ENCODE measurements at places on chromosomes 7 and 10.

DNA sequence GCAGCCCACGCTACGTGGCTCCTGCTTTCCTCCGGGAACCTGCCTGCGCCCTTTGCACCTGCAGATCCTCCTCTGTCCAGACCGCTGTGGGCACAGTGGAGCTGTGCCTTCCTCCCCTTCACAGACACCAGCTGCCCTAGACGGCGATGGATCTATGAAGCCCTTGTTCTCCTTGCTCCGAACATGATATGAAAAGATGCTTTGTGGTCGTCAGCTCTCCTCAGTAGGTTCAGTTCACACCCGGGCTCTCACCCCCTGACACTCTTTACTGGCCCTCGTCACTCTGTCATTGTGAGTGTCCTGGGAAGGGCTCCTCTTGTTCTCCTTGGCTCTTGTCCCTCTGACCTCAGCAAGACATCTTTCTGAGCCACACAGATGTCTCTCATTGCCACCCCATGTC lies 4.2 kb downstream of the ZNF488 start:
- DNase-seq = peak; percentile 92

DNA sequence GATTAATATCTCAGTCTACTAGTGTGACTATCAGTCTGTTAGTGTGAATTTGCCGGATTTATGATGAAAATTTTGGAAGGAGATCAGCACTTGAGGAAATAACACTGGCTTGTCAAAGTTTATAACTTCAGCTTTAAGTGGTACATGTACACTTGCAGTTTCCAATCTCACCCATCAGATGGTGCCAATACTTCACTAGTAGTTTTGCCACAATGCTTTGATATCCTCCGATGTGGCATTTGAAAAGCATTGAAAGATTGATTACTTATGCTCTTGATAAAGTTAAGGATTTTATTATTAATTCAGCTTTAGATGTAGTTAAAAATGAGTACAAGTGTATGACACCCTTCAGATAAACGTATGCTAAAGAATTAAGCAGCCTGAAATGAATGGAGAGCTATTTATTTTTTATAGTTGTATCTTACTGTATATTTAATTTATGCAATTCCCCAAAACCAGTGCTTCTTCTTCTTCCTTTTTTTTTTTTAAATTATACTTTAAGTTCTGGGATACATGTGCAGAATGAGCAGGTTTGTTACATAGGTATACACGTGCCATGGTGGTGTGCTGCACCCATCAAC lies 98.2 kb downstream of the ANLN start:
- DNase-seq = peak; percentile 80

DNA sequence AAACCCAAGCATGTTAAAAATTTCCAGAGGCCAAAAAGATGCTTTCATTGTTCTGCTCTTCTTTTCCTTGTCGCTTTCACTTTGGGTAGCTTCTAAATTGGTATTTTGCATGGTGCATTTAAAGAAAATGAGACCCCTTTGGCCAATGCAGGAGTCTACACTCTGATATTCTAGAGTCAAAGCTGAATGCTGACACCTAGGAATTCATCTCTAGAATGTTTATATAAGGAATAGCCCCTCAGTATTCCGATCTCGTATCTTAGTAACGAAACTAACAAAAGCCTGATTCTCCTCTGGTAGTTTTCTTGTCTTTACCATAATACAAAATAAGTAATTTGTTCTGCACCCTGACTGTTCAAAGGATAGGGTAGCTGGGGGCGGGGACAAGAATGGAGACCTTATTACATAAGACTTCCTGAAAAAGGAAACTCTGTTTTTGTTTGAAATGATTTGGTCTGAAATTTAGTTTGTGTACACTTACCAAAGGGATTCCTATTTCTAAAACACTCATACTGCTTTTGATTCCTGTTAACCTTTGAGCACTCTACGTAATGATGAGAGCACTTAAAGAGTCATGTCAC lies 17.1 kb downstream of the IKZF1 start:
- no peak for DNase-seq

- DNase-seq = no peak
Observed at GRCh38 chr7:27168265-27168947, 3.1 kb upstream of the HOXA9 start.

DNA sequence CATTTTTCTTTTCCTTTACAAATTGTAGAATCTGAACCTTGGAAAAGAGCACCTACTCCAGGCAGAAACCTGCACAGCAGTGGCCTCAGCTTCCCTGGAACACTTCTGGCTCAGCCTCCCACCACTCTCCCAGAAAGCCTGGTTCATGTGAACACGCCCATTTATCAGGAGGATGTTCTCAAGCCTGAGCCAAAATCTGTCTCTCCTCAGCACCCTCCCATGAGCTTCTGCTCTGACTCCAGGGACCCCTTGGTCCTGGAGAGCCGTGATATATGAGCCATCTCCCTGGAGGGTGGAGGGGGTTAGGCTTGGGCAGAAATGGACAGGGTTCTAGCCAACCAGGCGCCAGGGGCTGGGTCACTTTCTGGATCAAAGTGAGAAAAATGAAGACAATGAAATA lies 10.1 kb downstream of the GDF2 start:
- no peak for DNase-seq

DNA sequence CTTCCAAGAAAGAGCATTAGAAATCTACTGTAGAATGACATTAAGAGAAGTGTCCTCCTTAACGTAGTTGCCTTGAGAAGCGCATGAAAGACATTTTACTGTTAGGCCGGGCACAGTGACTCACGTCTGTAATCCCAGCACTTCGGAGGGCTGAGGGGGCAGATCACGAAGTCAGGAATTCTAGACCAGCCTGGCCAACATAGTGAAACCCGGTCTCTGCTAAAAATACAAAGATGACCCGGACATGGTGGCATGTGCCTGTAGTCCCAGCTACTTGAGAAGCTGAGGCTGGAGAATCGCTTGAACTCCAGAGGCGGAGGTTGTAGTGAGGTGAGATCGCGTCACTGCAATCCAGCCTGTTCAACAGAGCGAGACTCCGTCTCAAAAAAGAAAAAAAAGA lies 28.9 kb downstream of the TARP start:
- DNase-seq = no peak

- DNase-seq = no peak
Observed at GRCh38 chr10:72418679-72419078, 64.0 kb upstream of the DNAJB12 start.

GRCh38 chr7:93890464-93891068 lies at the start of gene TFPI2:
Gene TFPI2, minus strand, starts transcription at chr7:93890753. Its CDS starts 75 bp downstream, at chr7:93890678.
- no peak for DNase-seq

GRCh38 chr7:16061630-16062029 lies 359.7 kb downstream of the CRPPA start:
- no peak for DNase-seq

DNA sequence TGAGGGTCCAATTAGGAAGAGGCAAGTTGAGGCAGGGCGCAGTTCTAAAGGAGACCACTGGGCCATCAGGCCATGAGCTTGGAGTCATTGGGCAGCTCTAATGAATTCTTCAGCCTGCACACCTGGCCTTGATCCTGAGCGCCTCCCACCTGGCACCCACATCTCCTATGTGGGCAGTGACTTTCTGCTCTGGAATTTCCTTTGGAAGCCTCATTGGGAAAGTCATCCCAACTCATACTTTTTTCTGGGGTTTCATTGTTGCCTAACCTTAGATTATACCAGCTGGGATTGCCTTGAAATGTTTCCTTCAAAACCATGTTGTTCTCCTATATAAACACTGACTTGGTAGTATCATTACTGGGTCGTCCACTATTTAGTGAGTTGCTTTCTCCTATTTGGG lies 54.1 kb downstream of the PLPP4 start:
- DNase-seq = no peak

- DNase-seq = peak; percentile 36
Observed at GRCh38 chr10:132336919-132337407, 5.0 kb downstream of the LRRC27 start.

DNA sequence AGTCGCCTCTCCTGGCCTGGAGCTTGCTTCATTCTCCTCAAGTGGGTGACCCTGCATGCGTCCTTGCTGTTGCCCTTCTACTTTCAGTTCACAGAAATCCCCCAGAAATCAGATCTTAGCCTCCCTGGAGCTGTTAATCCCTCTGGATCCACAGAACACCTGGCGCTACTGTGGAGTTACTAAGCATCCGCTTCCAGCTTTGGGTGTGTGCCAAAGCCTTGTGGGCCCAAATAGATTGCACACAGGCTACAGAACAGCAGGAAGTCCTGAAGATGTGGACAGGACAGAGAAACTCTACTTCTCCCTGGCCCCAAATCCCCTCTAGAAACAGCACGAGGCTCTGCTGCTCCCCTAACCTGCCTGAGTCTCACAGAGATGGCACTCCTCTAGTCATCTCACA lies 36.6 kb upstream of the PDLIM1 start:
- DNase-seq = peak; percentile 16

DNA sequence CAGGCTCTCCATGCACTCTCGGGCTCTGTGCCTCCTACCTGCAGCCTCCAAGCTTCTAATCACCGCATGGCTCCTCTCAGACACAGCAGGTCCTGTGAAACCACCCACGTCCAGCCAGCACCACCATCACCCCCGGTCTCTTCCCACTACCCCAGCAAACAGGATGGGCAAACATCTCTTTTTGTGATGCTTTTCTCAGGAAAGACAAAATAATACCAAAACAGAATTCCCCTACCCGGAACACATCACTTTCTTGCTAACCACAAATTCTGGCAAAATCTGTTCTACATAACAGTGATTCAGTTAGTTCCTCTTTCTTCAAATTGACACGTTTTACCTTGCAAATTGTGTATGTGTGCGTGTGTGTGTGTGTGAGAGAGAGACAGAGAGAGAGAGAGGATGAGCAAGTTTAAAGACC lies 6.5 kb downstream of the SNX8 start:
- DNase-seq = no peak

DNA sequence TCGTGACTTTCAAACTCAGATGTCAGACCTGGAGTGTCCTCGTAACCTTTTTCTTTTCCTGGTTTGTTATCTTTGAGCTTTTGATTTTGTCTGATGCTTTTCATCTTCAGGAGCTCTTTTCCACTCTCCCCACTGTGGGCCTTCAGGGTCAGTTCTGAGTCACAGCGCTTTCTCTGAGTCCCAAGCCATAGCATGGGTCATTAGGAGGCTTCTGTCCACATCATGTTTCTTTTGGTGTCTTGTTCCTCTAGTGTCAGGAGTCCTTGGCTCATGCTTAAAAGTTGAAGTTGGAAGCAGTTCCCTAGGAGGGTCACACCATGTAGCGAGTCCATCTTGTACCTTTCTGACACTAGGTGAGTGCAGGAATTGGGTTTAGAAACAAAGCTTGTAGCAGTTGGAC lies 40.3 kb downstream of the DAGLB start:
- DNase-seq = no peak

DNA sequence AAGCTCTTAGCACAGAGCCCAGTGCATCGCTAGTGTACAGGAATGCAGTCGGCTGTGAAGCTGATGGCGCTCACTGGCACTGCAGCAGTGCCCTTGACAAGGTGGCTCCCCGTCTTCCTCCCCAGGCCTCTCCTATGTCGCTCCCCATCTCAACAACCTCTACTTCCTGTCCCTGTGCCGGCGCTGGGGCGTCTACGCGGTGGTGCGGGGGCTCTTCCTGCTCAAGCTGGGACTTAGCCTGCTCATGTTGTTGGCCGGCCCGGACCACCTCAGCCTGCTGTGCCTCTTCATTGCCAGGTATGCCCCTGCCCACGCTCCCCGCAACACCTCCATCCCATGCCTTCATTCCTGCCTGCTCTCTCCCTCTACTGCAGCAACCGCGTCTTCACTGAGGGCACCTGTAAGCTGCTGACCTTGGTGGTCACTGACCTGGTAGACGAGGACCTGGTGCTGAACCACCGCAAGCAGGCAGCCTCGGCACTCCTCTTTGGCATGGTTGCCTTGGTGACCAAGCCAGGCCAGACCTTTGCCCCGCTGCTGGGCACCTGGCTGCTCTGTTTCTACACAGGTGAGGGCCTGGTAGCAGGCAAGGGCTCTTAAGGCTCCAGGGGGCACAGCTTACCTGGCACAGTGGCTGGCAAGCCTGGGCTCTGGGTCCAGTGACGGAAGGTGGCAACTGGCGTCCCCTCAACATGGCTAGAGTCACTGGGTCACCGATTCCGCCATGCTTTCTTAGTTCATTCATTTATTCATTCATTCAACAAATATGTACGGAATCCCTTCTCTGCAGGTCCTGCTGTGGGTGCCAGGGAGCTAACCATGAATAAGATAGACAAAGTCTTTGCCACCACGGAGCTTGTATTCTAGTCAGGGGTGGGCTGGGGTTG lies 22.3 kb upstream of the C10orf95 start:
- no peak for DNase-seq

GRCh38 chr7:2309889-2310331 lies 4.3 kb downstream of the SNX8 start:
- no peak for DNase-seq

- no peak for DNase-seq
Observed at GRCh38 chr7:8063706-8064297, 95.2 kb downstream of the GLCCI1 start.

- DNase-seq = no peak
Observed at GRCh38 chr7:133054162-133054840, 27.6 kb downstream of the CHCHD3 start.

GRCh38 chr7:99141841-99142726 lies 1.8 kb downstream of the SMURF1 start:
- peak; percentile 58 for DNase-seq

- DNase-seq = peak; percentile 70
Observed at GRCh38 chr7:131111081-131111576, 216.5 kb upstream of the MKLN1 start.
